CD4-positive, alpha-beta T cell treated with Interleukin-4 for 1 hour (primary cell): ENCODE measurements at places on chromosomes 16 and 17.

DNA sequence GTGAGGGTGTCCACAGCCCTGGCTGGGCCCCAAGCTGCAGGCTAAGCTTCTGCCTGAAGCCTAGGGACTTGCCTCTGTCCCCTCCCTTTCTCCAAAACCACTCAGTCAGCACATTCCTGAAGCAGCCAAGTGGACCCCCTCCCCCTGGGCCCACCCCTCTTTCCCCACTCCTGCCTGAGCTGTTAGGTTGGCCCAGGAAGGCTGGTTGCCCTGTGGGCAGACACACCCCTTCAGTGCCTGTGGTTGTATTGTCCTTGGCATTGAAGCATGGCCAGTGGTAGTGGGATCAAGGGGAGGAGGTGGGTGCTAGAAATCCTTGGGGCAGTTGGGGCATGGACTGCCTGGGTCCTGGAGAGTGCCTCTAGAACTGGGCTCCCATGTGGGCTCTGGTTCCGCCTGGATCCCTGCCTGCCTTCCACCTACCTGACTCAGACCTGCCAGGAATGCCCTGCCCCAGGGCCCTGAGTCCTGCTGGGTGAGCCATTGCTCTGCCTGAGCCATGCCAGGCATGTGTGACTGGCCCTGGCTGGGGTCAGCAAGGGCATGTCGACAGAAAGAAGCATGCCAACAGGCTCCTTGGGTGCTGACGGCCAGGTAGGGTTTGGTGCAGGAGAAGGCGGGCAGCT lies 2.1 kb downstream of the TRAF4 start:
- DNase-seq, result no peak

GRCh38 chr17:37413875-37414519 lies 7.3 kb downstream of the TADA2A start:
- no peak for DNase-seq

DNA sequence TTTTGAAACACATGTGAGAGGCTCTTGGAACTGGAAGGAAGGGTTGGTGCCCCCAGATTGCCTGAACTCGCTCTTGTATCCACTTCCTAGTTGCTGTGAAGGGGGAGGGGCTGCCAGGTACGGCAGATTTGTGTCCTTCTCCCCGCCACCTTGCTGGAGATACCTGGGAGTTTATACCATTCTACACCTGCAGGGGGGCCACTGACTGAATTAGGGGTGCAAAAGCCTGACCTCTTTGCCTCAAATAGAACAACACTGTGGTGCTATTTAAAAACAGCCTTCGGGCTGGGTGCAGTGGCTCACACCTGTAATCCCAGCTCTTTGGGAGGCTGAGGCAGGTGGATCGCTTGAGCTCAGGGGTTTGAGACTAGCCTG lies 35.1 kb upstream of the IL34 start:
- DNase-seq, result no peak

GRCh38 chr17:62854098-62854680 lies 46.1 kb upstream of the MARCHF10 start:
- no peak for DNase-seq

- no peak for DNase-seq
Measured at GRCh38 chr17:16325964-16326363, 27.3 kb downstream of the CENPV start.

DNA sequence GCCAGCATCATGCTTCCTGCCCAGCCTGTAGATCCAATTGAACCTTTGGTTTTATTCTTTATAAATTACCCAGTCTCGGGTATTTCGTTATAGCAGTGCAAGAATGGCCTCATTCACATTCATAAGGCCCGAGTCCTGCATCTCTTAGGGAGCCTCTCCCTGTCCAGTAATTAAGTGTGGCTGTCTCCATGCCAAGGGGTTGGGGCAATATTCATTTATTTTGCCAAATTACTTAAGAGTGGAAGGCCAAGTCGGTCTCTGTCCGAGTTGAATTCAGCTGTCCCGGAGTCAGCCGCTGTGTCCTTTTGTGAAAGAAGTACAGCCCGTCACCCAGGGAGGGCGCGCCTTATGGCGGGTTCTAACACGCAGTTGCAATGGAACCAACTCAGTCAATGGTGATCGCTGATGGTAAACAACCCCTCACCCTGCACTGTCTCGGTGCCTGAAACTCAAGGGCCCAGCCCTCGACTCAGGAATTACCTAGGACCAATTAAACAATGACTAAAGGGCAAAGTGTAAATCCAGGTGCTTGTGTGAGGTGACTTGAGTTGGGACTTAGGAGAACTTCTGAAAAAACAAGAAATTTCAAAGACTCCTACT lies 22.2 kb downstream of the KIAA0513 start:
- DNase-seq, result no peak

GRCh38 chr17:74212209-74212912 lies 1.0 kb upstream of the TTYH2 start:
- peak; percentile 18 for DNase-seq

GRCh38 chr17:78825696-78826095 lies 14.9 kb downstream of the USP36 start:
- no peak for DNase-seq

GRCh38 chr17:45970659-45971058 lies 28.4 kb upstream of the STH start:
- DNase-seq, result no peak

GRCh38 chr17:752620-753219 lies 656 bp upstream of the GEMIN4 start:
- peak; percentile 30 for DNase-seq

- no peak for DNase-seq
Measured at GRCh38 chr16:3873482-3874173, 6.9 kb downstream of the CREBBP start.

DNA sequence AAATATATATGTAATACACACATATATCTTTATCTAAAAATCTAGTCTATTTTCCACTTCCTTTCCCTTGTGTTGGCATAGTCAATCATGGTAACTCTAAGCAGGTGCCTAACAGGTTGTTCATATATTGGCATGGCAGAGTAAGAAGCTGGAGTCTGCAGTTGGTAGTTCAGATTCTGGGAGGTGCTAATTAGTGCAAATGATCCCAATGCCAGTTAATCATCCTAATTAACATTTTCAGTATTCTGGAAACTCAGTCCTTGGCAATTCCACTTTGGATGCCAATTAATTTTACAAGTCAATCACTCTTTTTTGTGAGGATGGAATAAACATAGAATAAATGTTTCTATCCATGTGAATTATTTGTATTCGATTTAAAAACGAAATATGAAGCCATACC lies 863.7 kb upstream of the SOX9 start:
- DNase-seq, result no peak

- DNase-seq, result no peak
Measured at GRCh38 chr17:29257756-29258155, 11.1 kb downstream of the CRYBA1 start.

GRCh38 chr17:31595666-31596381 lies 204.3 kb downstream of the RAB11FIP4 start:
- no peak for DNase-seq

DNA sequence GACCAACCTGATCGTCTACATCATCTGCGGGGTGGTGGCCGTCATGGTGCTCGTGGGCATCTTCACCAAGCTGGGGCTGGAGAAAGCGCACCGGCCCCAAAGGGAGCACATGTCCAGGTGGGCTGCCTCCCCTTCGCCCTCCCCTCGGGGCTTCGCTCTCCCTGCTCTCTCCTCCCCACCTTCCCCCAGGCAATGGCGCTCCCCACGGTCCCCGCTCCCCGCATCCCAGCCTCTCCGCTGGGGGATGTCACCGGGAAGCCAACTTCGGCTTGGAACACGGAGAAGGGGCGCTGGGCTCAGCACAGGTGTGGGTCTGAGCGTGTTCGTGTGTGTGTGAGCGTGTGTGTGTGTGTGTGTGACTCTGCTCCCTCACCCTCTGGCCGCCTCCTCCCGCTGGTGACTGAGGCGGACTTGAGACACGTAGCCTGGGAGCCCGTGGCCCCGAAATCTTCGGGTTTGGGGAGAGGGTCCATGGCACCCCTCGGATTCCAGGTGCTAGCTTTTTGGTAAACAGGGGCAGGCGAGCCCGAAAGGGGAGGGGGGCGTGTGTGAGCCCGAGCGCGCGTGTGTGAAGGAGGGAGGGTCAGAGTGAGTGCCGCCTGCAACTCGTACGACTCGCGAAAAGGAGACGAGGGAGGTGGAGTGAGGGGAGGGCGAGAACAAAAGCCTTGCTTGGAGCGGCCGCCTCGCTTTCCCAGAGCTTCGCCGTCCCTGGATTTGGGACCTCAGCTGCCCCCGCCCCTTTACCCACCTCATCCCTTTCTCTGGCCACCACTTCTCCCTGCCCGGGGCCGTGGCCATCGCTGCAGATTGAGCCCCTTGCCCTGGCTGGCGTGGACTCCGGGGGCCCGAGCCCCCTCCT lies 1.3 kb downstream of the SHISA9 start:
- no peak for DNase-seq

GRCh38 chr17:58344047-58344790 lies 7.8 kb downstream of the SUPT4H1 start:
- peak; percentile 96 for DNase-seq

DNA sequence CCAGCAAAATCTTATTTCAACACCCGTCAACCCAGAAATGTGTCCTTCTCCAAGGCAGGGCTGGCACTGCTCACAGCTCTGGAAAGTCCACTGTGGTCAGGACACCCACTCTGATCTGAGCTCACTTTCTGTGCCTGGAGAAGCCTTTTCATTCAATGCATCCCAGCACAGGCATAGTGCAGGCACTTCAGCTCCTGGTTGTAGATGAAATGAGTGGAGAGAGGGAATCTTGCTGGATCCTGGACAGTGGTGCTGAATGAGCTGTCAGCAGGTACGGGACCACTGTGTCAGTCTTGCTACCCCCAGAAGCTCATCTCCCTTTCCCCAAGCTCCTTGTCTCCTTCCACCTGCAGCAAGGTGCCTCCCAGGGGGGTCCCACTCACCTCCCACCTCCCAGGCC lies 86.1 kb upstream of the SALL1 start:
- DNase-seq, result no peak

- no peak for DNase-seq
Measured at GRCh38 chr16:76524356-76524755, 247.2 kb downstream of the CNTNAP4 start.

GRCh38 chr17:36859706-36860105 lies 77.6 kb upstream of the LHX1 start:
- no peak for DNase-seq

GRCh38 chr17:45688353-45688752 lies 95.8 kb upstream of the CRHR1 start:
- DNase-seq, result no peak

DNA sequence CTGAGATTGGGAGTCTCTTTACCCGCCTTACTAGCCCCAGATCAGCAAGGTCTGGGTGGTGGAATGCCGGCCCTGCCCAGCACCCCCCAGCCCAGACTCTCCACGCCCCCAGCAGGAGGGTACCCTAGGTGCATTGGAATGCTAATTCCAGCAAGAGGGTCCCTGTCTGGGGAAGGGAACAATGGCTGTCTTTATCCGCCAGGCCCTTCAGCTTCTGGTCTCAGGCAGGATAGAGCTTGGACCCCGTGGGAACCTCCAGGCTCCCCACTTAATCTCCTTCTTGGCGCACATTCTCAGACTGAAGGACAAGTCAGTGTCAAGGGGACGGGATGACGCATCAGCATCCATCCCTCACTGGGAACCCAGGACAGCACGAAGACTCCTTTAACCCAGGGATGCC lies 85.1 kb downstream of the LITAF start:
- DNase-seq, result no peak

- no peak for DNase-seq
Measured at GRCh38 chr17:51995797-51996403, 162.6 kb downstream of the CA10 start.

DNA sequence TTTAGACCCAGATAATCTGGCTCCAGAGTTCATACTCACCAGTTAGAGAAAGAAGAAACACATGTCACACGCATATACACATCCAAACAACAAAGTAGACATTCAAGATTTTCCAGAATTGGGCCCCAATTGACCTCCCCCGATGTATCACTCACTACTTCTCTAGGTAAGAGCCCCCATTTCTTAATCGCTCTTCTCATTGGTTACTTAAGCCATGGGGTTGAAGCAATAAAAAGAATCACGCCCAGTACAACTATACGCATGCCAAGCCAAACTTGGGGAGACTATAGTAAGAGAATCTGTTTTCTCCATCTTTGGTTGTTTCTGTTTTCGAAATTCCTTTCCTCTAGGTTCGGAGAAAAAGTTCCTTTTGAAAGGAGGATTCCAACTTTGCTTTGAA lies 565 bp downstream of the DDX52 start:
- DNase-seq, result no peak

DNA sequence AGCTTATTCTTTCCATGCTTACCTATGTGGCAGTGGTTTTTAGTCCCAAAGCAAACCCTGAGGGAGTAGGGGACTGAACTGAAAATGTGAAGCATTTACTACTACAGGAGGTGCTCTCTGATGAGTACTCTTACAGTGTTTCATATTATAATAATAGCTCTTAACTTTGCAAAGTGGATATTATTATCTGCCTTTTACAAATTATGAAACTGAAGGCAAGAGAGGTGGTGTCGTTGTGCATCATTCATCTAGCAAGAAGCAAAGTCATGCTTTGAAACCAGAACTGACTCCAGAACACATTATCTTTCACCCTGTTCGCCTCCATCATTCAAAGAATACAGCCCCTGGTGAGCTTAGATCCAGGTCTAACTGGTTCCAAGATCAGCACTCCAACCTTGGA lies 8.2 kb upstream of the KCNH6 start:
- no peak for DNase-seq

DNA sequence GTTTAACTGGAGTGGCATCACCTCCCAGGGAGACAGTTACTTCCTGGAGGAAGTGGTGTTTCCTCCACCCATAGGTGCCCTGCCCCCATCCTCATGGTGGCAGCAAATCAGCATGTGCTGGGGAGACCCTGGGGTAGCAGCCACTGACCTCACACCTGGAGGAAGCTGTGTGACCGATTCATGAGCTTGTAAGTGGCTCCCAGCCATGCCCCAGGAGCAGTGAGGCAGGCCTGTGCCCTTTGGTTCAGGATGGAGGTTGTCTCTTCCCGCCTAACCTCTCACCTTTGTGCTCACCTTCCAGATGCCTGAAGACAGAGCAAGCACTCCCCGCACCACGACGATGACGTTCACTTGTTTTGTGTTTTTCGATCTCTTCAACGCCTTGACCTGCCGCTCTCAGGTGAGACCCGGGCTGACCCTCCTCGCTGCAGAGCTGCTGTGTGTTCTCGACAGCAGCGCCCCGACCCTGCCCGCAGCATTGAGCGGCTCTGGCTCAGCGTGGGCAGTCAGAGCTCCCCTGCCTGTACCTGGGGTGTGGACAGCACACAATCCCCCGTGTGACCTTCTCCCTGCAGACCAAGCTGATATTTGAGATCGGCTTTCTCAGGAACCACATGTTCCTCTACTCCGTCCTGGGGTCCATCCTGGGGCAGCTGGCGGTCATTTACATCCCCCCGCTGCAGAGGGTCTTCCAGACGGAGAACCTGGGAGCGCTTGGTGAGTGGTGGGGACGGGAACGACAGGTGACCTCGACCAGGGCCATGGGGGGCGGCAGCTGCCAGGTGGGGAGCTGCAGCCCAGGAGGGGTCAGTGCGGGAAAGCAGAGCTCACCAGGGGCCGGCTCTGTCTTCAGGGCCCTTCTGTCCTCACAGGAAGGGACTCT lies 42.8 kb downstream of the MEAK7 start:
- no peak for DNase-seq

GRCh38 chr17:29911641-29912177 lies 18.3 kb downstream of the SSH2 start:
- DNase-seq, result no peak

GRCh38 chr17:8747742-8748141 lies 3.1 kb upstream of the CCDC42 start:
- no peak for DNase-seq

- no peak for DNase-seq
Measured at GRCh38 chr17:78092794-78093324, 35.7 kb downstream of the TMC6 start.
